ENCODE measurements at places on chromosomes 16 and 17.

GRCh38 chr17:36856222-36856621, 81.1 kb upstream of the LHX1 start:
- no peak for DNase-seq

- DNase-seq: no peak
Observed at GRCh38 chr17:27070836-27071235, 223.1 kb upstream of the WSB1 start.

GRCh38 chr16:9144106-9144505, 52.7 kb downstream of the HAPSTR1 start:
- no peak for DNase-seq

DNA sequence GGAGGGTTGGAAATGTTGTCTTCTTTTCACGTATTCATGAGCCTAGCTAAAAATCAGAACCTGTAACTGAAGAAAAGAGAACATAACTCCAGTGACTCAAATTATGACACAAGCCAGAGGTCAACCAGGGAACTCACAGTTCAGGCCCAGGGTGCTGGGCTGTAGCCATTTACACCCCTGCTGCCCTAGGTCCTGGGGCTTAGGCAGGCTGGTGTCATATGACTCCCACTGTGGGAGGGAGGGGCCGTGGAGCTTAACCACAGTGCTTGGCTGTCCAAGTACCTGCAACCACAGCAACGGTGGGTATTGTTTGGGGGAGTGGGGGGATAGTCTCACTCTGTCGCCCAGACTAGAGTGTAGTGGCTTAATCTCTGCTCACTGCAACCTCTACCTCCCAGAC, 71.1 kb upstream of the AMZ2 start:
- no peak for DNase-seq

DNA sequence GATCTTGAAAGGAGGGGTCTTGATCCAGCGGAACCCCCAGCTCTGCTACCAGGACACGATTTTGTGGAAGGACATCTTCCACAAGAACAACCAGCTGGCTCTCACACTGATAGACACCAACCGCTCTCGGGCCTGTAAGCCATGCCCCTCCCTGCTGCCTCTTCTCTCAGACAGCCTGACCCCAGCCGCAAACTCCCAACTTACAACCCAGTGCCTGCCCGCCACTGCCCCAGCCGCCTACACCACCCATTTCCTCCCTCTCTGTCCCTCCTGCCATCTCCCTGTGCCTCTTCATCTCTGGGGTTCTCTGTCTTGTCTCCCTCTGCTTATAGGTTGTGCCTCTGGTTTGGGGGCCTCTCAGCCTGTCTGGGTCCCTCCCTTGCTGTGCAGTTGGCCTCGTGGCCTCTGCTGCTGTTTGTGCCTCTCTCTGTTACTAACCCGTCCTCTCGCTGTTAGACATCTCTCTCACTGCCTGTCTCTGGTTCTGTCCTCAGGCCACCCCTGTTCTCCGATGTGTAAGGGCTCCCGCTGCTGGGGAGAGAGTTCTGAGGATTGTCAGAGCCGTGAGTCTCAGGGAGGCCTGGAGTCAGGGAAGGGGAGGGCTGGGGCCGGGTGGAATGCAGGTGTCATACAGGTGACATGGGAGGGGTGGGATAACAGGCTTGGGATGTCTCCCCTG, 9.6 kb downstream of the ERBB2 start:
- DNase-seq: no peak

- no peak for DNase-seq
Observed at GRCh38 chr16:2329532-2329931, 11.0 kb downstream of the ABCA3 start.

GRCh38 chr17:7475764-7476422, 3.5 kb downstream of the ZBTB4 start:
- DNase-seq: no peak

- DNase-seq: no peak
Observed at GRCh38 chr17:50266384-50267073, 7.7 kb upstream of the TMEM92 start.

GRCh38 chr16:52251495-52251894, 295.4 kb downstream of the TOX3 start:
- no peak for DNase-seq

DNA sequence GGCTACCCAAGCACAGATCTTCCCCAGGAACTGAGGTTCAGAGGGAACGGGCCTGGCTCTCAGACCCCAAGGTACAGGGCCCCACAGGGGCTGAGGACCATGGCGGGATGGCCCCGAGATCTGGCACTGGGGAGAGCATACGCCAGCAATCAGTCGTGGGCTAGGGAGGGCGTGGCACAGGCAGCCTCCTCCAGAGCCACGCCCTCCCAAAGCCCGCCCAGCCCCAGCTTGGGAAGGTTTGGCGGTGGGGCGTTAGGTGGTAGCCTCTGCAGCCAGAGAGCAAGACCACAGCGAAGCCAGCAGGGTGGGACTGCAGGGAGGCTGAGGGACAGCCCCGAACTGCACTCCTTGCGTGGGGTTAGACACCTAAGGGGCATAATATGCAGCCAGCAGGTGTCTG, 11.6 kb downstream of the WNT9B start:
- DNase-seq: no peak

- no peak for DNase-seq
Observed at GRCh38 chr16:9091867-9092281, 430 bp downstream of the HAPSTR1 start.
